ENCODE measurements at places on chromosomes 12 and 14.
A peak's percentile ranks its signal among the peaks of the same experiment; 100 is the strongest.

GRCh38 chr12:30877105-30877875, 49.3 kb upstream of the TSPAN11 start:
- peak; percentile 24 for DNase-seq

GRCh38 chr12:29858270-29858786, 74.6 kb upstream of the TMTC1 start:
- no peak for DNase-seq

GRCh38 chr14:103302966-103303365, 31.1 kb upstream of the EIF5 start:
- DNase-seq = no peak

DNA sequence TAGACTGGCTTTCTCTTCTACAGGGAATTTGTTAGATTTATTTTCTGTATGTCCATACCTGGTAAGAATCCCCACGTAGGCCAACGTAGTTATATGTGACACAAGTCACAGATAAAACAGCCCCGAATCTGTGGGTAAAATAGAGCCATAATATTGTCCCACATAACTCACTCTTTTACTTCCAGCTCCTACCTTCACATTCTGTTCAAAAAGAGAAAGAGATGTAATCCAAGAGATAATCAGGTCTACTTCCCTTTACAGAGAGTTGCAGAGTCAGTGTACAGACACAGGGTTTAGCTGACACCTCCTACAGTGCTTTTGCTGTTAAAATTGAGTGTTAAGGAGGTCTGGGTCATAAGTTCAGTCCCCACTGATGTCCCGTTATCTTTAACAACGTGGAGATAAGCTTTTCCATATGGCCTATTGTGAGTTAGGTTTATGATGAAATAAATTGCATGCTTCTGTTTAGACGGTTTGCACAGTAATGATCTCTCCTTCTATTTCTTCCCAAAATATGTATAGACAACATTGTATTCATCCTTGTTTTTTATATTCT, 446.5 kb downstream of the ADAMTS20 start:
- DNase-seq = no peak
